ENCODE measurements at places on chromosomes 11 and 22. TPM values are rescaled to one million over a fixed set of nuclear protein-coding genes. Genes with fewer than 3 reads are reported as not detected.
A peak's percentile ranks its signal among the peaks of the same experiment; 100 is the strongest.

DNA sequence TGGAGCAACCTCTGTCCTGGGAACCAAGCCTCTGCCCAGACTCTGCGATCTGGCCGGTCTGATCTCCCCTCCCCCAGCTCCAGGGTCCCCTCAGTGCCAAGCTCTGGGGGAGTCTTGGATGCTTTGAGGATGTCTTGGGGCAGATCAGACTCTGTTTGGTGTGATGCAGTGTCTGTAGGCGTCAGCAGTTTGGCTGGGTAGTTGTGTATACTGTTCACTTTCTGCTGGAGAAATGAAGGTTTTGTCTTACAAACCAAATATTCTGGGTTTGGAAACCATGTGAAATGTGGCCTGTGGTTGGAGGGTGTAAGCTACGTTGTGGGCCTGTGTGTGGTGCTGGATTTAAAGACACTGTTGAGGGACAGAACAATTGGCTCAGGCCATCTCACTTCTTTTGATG, 4.6 kb downstream of the INSC start:
- H3K4me3 ChIP-seq, result no peak overlapping the region
- H3K27me3 ChIP-seq, result peaks cover 36% of the 10 kb centered on the region
- H3K27ac ChIP-seq, result peak overlapping the region; percentile 38
- H3K4me1 ChIP-seq, result peaks cover 32% of the 10 kb centered on the region
- no peak for DNase-seq

The CTNND1 gene
- total RNA-seq, result 2.4 TPM

- no peak overlapping the region for H3K27ac ChIP-seq
- no peak for DNase-seq
- peaks cover 82% of the 10 kb centered on the region for H3K27me3 ChIP-seq
- H3K4me3 ChIP-seq, result no peak overlapping the region
Measured at GRCh38 chr11:64296830-64297698, 3.1 kb upstream of the CATSPERZ start.

The RIMBP3C gene
- total RNA-seq, result 0.33 TPM

GRCh38 chr22:44482776-44483175, 15.3 kb downstream of the RTL6 start:
- peaks cover 3% of the 10 kb centered on the region for H3K27me3 ChIP-seq
- no peak for DNase-seq
- H3K4me1 ChIP-seq, result peaks cover 3% of the 10 kb centered on the region

The OR8H3 gene
- not detected for total RNA-seq

The DDI1 gene
- total RNA-seq, result not detected

The GRAP2 gene
- 111 TPM for total RNA-seq

GRCh38 chr22:19239464-19239863, 52.1 kb downstream of the CLTCL1 start:
- H3K4me1 ChIP-seq, result no peaks in the 10 kb centered on the region
- no peak overlapping the region for H3K27ac ChIP-seq
- H3K27me3 ChIP-seq, result peaks cover 9% of the 10 kb centered on the region

The APOA1 gene
- not detected for total RNA-seq

GRCh38 chr11:102981324-102981910, 25.9 kb upstream of the MMP13 start:
- no peak for DNase-seq
- H3K36me3 ChIP-seq, result no peaks in the 10 kb centered on the region
- H3K27ac ChIP-seq, result no peak overlapping the region
- peaks cover 5% of the 10 kb centered on the region for H3K4me1 ChIP-seq

- no peaks in the 10 kb centered on the region for H3K27me3 ChIP-seq
- no peak for DNase-seq
- H3K36me3 ChIP-seq, result no peaks in the 10 kb centered on the region
- no peak overlapping the region for H3K27ac ChIP-seq
Measured at GRCh38 chr11:36672815-36673450, 74.9 kb upstream of the RAG2 start.

The ZNRF3 gene
- total RNA-seq, result 0.58 TPM

The KLHL35 gene
- total RNA-seq, result 1.0 TPM

- H3K27ac ChIP-seq, result no peak overlapping the region
- H3K4me3 ChIP-seq, result no peak overlapping the region
- no peaks in the 10 kb centered on the region for H3K36me3 ChIP-seq
- H3K4me1 ChIP-seq, result peaks cover 1% of the 10 kb centered on the region
Measured at GRCh38 chr11:5604896-5605295, 8.5 kb downstream of the TRIM6 start.

DNA sequence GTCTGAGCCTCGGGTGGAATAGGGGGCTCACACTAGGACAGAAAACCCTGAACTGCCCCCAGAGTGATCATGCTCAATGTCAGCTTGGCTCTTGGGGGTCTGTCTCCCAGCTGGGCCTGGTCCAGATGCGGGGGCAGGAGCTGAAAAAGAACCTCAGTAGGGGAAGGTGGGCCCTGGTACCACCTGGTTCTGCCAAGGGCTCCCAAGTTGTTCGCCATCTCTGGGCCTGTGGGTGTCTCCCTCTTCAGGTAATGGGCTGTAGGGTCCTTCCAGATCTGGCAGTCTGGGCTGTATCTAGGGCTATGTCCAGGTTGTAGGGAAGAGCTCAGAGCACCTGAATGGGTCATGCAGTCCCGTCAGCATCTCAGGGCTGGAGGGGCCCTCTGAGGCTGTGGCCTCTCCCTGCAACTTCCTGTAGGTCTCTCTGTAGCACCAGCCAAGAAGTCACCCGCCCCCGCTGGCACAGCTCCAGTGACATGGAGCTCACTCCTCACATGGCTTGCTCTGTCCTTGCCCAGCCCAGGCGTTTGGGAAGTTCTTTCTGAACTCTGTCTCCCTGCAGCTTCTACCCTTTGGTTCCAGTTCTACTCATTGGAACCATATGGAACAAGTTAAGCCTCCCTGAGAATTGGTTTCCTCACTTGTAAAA, 33.0 kb upstream of the SOX10 start:
- no peak overlapping the region for H3K27ac ChIP-seq
- no peaks in the 10 kb centered on the region for H3K27me3 ChIP-seq
- H3K4me3 ChIP-seq, result no peak overlapping the region
- no peaks in the 10 kb centered on the region for H3K4me1 ChIP-seq
- H3K36me3 ChIP-seq, result no peaks in the 10 kb centered on the region

DNA sequence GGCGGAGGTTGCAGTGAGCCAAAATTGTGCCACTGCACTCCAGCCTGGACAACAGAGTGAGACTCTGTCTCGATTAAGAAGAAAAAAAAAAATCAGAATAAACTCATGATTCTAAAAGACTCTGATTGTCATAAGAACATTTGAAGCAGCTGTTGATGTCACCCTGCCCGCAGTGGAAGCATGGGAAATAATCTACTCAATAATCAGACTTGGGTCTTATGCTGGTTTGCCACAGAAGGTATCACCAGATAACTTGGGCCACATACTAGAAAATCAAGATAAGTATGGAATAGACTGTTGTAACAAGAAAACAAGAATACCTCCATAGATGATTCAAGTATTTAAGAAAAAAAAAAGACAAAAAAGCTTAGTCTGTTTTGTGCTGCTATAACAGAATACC, 8.2 kb downstream of the CAVIN3 start:
- H3K36me3 ChIP-seq, result no peaks in the 10 kb centered on the region
- H3K4me3 ChIP-seq, result no peak overlapping the region
- H3K27me3 ChIP-seq, result peaks cover 41% of the 10 kb centered on the region
- H3K4me1 ChIP-seq, result peaks cover 4% of the 10 kb centered on the region
- DNase-seq, result no peak

DNA sequence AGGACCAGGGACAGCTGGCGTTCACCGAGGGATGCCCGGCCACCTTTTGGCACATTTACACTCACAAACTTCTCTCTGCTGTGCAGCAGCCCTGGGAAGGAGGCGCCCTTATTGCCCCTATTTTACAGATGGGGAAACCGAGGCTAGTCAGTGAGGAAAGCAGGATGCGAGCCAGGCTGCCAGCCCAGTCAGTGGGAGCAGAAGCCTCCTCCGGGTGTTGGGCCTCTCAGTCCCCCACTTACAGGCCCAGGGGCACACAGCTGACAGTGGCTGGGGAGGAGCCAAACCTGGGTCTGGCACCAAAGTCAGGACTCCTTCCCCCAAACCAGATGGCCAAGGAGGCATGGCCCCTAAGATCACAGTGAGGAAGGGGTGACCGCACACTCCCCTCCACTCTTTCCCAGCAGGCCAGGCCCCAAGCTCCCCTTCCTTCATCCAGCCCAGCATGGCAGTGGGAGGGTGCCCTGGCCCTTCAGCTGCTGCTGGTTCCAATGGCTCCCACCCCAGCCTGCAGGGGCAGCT, 121.4 kb upstream of the ANO1 start:
- H3K27me3 ChIP-seq, result no peaks in the 10 kb centered on the region
- no peak overlapping the region for H3K27ac ChIP-seq
- no peak for DNase-seq
- no peak overlapping the region for H3K4me3 ChIP-seq
- H3K4me1 ChIP-seq, result no peaks in the 10 kb centered on the region

All from activated CD4-positive, alpha-beta memory T cell treated with anti-CD3 and anti-CD28 coated beads, Interleukin-2, amount 10 ng/mL, durations not matched to agents 7 days and 5 days (primary cell).